ENCODE measurements at places on chromosomes 7 and 10. TPM values are rescaled to one million over a fixed set of nuclear protein-coding genes. Genes with fewer than 3 reads are reported as not detected.

GRCh38 chr7:69597278-69598076, 798 bp upstream of the AUTS2 start:
- no peak for DNase-seq

DNA sequence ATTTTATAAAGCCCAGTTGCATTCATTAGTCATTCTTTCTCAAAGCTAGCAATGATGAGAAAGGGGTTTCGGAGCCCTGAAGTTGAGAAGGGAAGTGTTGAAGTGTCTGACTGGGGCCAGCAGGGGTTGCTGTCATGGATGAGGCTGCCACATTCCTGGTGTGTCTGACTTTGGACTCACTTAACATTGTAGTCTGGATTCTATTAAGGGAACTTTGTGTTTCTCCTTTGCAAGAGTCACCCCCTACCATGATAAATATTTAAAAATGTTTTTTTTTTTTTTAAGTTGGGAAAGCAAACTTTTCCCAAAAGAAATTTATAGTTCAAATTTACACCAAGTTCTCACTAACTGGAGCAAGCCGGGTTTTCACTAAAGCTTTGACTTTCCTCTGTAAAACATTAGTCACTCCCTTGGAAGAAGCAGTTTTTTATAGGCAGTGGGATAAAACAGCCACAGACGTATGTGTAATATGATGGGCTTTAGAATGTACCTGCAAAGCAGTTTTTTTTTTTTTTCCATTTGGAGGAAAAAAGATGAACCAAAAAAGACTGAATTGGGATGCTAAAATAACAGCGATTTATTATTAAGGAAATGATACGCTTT, 243.6 kb downstream of the TWIST1 start:
- DNase-seq = peak; percentile 41

GRCh38 chr7:30378275-30378674, 93.9 kb downstream of the ZNRF2 start:
- DNase-seq = no peak

GRCh38 chr10:45239642-45240041, 75.8 kb downstream of the OR13A1 start:
- peak; percentile 6 for DNase-seq

DNA sequence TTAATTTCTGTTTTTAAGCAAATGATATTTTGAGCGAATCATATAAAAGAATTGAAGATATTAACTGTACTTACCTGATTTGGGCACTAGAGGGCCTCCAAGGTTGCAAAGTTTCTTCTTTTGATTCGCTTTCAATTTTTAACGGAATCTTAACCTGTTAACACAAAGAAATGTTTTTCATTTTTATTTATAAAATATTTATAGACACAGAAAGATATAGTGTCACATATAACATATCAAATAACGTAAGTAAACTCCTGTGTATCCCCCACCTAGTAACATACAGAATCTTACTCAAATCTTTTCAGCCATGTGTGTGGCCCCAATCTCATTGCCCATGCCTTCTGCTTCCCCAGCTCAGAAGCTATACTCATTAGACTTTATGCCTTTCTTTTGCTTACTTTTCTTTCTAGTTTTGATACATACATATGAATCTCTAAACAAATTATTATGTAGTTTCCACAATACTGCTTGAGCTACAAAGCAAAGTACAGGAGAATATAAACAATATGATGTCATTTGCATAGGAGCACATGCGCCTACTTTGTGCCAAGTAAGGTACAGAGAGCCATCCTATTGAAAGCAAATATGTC, 49.5 kb upstream of the ZPBP start:
- peak; percentile 21 for DNase-seq

The VAX1 gene
- polyA plus RNA-seq = not detected

The CHRM2 gene
- 77.9 TPM for polyA plus RNA-seq

The HOXA11 gene
- 0.04 TPM for polyA plus RNA-seq

Data from IMR-90 (cell line).